ENCODE measurements at places on chromosomes 6 and 20. TPM values are rescaled to one million over a fixed set of nuclear protein-coding genes. Genes with fewer than 3 reads are reported as not detected.

GRCh38 chr6:134168590-134169208, 116.3 kb upstream of the SLC2A12 start:
- no peak for DNase-seq

GRCh38 chr20:15288106-15288505, 950.7 kb upstream of the FLRT3 start:
- no peak for DNase-seq

DNA sequence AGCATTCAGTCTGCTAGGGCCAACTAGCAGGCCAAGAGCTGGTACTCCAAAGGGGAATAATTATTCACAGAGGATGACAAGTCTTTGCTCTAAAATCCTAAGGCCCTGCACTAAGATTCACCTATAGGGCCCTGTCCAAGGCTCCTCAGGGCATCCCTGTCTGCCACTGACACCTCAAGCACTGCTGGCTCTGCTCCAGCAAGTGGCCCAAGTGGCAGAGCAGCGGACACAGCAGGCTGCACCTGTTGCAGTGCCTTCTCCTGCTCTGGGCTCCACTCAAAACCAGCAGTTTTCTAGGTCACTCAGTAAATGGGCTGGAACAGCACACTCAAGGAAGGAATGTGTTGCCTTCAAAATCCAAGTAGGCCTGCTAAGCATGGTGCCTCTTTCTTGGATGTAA, 36.4 kb upstream of the SMOC2 start:
- DNase-seq: no peak

- no peak for DNase-seq
These were observed 171.9 kb upstream of the PMEPA1 start for GRCh38 chr20:57881466-57882385.

DNA sequence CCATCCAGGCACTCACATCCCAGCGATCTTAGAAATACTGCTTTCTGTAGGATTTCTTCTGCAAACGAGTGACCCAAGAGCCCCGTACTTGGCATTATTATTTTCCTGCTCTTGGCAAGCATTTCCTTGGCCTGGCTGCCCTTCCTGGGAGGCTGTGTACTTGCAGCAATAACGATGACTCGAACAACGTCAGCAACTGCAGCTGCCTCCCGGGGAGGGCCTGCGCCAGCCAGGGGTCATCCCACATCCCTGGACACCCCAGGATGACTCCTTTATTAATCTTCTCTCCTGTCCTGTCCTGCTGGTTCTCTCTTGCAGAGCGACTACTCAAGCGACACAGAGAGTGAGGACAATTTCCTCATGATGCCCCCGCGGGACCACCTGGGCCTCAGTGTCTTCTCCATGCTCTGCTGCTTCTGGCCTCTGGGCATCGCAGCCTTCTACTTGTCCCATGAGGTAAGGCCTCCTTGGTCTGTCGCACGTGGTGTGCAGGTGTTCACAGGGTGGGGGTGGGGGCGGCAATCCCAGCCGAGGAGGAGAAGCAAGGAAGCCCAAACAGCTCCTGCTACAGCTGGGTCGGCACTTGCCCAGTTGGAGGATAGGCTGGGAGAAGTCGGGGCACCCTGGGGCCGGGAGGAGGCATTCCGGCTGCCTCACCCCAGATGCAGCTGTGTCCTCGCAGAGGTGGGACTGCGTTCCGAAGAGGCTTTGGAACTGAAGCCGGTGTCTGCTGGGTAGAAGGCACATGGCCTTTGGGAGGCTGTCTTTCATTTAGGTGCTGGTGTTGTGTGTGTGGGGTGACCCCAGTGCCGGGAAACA, 115.3 kb downstream of the SYNDIG1 start:
- DNase-seq: no peak

DNA sequence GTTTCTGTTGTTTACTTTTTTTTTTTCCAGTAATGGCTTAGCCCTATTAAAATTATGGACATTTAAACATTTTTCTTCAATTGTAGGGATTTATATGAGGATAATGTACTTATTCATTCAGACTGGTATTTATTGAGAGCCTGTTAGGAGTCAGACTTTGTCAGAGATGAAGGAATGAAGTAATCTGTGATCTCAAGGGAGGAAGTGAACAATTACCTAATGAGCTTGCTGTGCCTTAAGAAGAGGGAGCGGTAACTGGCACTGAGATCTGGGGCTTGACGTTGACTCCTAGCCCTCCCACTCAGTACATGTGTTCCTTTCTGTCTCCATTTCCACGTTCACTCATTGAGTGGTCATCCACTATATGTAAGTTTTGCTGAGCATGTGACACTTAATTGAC, 12.6 kb downstream of the AFDN start:
- no peak for DNase-seq

GRCh38 chr6:99588618-99589289, 17.9 kb upstream of the PRDM13 start:
- DNase-seq: no peak

DNA sequence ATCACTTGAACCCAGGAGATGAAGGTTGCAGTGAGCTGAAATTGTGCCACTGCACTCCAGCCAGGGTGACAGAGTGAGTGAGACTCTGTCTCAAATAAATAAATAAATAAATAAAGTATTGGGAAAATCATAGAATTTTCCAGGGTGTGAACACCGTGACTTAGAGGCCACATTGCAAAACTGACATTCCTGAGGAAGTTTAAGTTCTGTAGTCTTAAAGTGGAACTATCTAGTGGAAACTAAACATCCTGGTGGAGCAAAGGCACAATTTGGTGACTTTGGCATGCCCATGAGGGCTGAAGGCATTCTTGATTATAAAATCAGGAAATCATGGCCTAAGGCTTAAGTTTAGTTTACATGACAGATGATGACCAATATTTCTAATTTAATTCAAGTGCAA, 32.7 kb upstream of the MCM3 start:
- DNase-seq: no peak

- DNase-seq: no peak
These were observed 174.6 kb downstream of the TRDN start for GRCh38 chr6:123462152-123462551.

GRCh38 chr6:16301511-16301910, 63.1 kb downstream of the GMPR start:
- no peak for DNase-seq

DNA sequence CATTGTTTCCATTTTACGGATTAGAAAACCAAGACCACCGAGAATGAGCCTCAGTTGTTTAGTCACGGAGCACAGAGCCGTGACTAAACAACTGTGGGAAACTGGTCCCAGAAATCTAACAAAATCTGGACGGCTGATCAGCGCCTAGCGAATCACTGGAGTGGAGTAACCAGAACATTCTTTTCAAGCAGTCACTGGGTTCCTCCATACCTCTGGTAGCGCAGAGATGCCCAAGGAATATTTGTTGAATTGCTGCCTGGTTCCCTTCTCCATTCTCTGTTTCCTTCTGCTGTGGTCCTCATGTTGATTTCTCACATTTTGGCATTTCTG, 62.0 kb downstream of the GPX5 start:
- no peak for DNase-seq

GRCh38 chr6:45722876-45723275, 292.8 kb downstream of the CLIC5 start:
- DNase-seq: no peak

GRCh38 chr6:100311707-100312251, 152.9 kb downstream of the SIM1 start:
- no peak for DNase-seq

DNA sequence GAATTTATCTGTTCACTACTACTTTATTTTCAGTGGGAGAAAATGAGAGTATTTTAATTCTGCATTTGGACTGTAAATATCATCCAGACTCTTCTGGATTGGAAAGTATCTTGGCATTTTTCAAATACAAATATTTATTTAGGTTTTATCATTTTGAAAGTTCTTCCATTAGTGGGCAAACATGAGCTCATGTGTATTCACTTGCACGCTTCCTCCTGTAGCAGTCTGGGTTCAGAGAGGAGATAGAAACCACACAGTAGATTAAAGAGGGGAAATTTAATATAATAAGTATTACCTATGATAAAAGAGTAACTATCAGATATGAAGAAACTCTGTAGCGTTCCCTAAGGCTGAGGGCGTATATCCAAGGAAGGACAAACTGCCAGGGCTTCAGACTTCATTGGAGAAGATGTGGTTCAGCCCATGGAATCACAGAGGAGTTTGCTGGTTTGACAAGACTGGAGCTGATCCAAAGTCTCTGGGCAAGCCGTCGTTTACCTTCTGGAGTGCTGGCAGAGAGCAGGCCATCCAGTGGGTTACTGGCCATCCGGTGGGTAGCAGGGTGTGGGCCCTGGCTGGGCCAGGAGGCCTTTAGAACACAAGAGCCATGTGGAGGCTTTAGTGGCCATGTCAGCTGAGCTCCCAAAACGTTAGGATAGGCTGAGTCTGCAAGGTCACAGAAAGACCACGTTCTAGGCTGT, 44.3 kb downstream of the KCNS1 start:
- no peak for DNase-seq

DNA sequence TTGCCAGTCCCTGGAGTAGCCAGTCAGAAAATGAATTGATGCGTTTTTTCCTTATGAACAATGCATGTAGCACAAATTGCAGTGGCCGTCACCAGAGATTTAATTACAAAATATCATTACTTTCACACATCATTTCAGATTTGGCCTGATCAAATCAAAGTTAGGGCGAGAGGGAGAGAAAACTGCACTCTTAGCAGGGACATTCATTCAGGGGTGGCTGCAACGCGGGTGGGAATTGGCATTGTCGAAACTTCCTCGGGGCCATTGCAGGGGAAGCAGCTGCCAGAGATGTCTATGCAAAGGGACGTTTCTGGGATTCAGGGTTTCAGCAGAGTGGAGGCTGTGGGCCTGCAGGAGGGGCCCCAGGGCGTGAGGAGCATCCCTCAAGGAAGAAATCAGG, 76.5 kb upstream of the TOP1 start:
- DNase-seq: no peak

GRCh38 chr6:5656226-5656625, 350.5 kb downstream of the NRN1 start:
- DNase-seq: no peak

ECT2L gene
- polyA plus RNA-seq: 0.32 TPM

DOK5 gene
- polyA plus RNA-seq: 8.5 TPM

NRN1 gene
- 3.5 TPM for polyA plus RNA-seq

TAAR2 gene
- not detected for polyA plus RNA-seq

SERINC1 gene
- 227 TPM for polyA plus RNA-seq

RIPPLY2 gene
- 0.13 TPM for polyA plus RNA-seq

MLIP gene
- 0.32 TPM for polyA plus RNA-seq

TRAPPC3L gene
- 0.34 TPM for polyA plus RNA-seq

ZNF831 gene
- 0.13 TPM for polyA plus RNA-seq

AGPAT4 gene
- polyA plus RNA-seq: 25.1 TPM

LY6G6F gene
- 0.44 TPM for polyA plus RNA-seq

ATP6V1G2 gene
- polyA plus RNA-seq: 6.4 TPM

MEP1A gene
- polyA plus RNA-seq: not detected
